ENCODE measurements at places on chromosomes 7 and 10.

DNA sequence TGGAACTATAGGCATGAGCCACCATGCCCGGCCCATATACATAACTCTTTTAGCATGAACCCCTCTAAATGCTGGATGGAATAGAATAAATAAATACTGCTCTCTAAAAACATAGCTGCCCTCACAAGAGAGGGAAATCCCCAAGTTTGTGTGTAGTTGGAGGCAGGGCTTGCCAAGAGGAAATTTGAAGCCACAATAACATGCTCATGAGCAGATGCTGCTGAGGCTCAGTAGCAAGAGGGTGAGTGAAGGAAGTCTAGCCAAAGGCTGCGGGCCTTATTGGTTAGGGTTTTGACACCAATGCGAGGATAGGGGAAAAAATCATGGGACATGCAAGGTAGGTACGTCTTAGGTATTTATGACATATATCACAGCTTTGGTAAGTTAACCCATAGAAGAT is 17.3 kb downstream of the TPK1 start:
- no peak for DNase-seq

DNA sequence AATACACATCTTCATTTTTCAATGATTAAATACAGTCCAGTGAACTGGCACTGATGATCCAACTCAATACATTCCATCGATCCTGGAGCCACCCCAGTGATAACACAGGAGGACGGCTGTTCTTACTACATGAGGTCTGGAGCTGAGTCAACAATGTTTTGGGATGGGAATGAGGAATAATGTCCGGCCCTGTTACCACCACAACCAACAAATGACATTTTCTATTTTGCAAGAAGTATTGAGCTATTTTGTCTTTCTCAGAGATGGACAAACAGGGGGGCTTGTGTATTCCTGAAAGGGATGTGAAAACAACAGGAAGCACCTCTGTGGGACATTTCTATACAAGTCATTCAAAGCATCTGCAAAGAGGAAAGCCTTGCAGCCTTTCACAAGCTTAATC is 249.2 kb downstream of the PARD3 start:
- no peak for DNase-seq

- DNase-seq, result no peak
Observed at GRCh38 chr10:86194684-86195083, 171.9 kb downstream of the GRID1 start.

DNA sequence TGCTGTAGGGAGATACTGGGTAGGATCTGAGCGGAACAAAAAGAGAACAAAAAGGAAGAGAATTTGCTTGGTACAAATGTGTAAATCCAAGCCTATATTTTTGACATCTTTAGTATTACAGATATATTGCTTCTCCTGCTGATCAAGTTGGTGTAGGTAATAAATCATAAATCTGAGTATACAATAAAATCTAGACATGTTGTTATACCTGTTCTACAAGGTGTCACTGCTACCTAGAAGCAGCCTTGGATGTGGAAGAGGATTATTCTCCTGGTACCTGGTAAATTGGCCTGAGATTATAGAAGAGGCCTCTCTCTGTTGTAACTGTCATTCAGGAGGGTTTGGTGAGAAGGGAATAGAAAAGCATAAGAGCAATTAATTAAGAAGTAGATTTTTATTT is 89.9 kb upstream of the LSM8 start:
- no peak for DNase-seq

GRCh38 chr10:45646384-45647050 is 26.1 kb downstream of the ZFAND4 start:
- DNase-seq, result no peak

DNA sequence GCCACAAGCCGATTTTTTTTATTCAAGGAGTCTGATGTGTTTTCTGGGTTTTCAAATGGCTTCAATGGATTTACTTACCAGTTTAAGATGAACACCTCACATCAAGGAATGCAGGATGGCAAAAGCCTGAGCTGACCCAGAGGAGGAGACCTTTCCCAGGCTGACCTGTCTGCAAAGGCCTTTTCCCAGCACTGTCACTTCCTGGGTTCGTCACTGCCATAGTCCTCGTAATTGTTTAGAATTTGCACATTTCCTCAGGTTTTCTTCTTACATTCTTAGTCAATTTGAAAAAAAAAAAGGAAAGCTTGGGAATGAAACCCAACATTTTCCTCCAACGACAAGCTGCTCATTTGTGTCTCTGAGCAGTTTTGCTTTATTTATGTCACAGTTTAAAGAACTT is 42.0 kb downstream of the PTER start:
- DNase-seq, result no peak

- no peak for DNase-seq
Observed at GRCh38 chr10:65802391-65802790, 1123.4 kb upstream of the LRRTM3 start.

DNA sequence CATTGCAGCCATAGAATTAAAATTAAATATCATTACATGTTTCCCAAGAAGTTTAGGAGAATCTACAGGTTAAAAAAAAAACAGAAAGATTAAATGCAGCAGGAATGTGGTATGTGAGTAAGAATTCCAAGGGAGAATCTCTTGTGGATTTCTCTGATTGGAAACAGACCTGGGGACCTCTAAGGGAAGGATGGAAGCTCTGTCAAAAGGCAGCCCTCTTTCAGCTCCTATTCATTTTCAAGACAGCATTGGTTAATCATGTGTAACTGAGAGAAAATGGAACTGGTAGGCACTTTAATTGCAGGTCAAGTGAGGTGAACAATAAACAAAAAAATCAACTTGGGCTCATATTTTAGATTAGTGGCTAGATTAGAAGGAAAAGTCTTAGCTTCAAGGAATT is 81.4 kb upstream of the MTPN start:
- no peak for DNase-seq

DNA sequence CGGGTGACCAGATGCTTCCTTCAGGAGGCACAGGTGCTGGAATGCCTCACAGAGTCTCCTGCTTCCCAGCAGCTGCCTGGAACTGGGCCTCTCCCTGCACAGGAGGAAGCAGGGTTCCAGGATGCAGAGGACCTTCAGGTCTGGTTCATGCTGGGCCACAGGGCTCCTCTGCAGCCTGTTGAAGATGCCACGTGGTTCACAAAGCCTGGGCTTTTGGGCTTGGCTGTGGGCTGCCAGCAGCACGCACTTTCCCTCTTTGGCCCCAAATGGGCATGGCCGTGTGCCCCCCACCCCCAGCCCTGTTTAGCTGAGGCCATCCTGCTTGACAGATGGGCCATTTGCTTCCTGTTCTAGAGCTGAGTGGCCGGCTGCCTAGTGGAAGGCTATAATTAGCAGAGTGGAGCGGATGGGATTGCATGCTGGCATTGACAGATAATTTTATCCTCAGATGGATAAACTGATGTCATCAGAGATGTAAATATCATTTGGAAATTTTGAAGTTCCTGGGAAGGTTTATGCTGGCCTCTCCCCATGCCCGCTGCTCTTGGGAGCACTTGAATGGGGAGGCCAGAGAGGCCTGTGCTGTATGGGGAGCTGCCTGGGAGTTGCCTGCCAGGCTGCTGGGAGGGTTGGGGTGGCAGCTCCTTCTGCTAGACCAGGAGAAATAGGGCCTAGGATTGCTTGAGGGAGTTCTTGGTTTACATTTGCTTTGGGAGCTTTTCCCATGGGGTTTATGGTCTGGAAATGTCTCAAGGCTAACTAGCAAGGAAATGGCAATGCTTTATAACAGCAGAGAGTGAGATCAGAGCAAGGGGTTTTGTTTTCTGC is 28.2 kb downstream of the TSPAN15 start:
- no peak for DNase-seq

DNA sequence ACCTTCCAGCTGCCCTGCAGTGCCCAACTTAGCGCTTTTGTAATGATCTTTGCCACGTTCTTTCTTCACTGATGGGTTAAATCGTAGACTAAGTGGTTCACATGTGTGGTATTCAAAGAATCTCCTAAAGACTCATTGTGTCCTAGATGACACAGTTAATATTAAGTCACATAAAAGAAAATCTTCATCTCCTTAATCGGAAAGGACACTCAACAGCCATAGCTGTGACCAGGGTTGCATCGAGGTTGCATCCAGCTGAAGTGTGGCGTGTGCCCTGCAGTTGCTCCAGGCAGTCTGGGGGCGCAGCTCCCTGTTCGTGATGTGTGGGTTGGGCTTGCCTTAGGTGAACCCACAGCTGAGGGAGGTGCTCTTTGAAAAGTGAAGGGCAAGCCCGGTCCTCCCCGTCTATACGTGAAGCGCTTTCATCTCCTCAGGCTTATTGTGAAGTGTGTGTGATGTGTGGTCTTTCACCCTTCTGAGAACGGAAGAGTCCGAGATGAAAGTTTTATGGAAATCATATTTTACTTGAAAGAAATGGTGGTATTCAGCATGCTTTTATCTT is 122.7 kb downstream of the TRRAP start:
- DNase-seq, result no peak

- no peak for DNase-seq
Observed at GRCh38 chr10:21304198-21304597, 221.3 kb downstream of the SKIDA1 start.

- DNase-seq, result peak; percentile 79
Observed at GRCh38 chr10:27241010-27241651, 534 bp upstream of the ACBD5 start.

GRCh38 chr10:103125323-103126267 is 67.5 kb downstream of the NT5C2 start:
- DNase-seq, result no peak

DNA sequence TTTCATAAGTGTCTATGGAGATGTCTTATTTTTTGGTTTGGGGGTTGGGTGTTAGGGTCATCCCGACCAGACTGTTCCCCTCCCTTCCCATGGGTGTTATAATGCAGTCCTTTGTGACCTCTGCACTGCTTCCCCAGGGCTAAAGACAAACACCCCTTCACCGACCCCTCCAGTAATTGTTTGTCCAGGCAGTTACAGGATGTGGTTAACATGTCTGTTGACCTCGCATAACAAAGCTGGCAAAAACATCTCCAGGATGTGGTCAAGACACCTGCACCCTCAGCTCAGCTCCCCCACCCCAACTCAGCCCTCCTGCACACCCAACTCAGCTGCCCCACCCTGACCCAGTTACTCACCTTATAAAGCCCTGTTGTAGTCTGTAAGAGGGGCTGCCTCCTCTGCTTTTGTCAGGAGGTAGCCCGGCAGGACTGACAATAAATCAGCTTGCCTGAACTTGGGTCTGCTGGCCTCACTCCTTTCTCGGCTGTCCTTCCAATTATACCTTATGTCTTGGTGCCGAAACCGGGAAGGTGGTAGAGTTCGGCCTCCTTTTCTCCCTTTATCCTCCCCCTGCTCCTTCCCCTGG is 102.2 kb downstream of the ZNF92 start:
- no peak for DNase-seq

GRCh38 chr10:117463545-117463920 is 79.0 kb upstream of the EMX2 start:
- no peak for DNase-seq

DNA sequence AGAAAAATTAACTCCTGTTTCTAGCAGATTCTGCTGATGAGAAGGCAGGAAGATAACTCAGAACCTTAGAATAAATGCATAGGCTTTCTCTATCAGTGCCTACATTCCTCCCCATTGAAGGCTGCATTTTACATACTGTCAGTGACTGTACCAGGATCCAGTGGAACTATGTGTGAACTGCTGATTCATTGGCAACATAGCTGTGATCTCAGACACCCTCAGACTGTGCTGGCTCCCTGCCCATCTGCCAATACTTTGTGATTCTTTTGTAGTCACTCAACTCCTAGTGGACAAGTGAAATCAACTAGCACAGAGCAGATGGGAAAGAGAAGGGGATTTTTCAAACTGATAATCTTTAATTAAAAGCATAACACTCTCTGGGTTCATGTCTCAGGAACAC is 375.8 kb downstream of the MDFIC start:
- DNase-seq, result no peak

DNA sequence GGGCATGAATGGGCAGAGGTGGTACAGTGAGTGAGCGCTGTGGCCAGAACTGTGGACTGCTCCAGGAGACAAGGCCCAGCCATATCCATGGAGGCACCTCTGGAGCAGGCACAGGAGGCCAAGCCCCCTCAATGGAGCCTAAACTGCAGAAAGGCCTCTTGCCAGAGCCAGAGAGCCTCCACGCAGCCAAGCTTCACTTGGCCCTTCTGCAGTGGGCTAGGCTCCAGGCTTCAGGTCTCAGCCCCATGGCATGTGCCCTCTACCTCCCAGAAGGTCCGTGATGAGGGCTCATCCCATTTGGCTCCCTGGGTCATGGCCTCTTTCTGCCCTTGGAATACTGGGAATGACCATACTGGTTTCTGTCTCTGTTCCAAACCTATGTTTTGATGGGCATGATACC is 8.9 kb downstream of the PDE1C start:
- no peak for DNase-seq

GRCh38 chr7:51079494-51079893 is 237.1 kb downstream of the COBL start:
- DNase-seq, result no peak

DNA sequence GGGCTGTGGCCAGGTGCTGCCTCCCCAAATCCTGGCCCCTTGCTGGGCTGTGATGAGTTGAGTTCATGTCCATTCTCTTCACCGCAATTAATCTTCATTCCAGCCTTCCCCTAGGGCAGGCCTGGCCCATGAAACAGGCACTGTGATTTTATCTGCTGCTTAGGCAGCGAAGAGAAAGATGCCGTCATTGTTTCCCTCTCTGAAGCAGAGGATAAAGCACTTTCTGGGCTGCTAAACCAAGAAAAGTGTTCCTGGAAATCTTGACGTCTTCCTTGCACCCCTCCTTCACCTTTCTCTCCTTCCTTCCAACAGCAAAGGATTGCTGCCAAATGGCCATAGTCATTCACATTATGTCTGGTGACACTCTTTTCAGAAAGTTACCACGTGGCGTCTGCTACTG is 265.9 kb downstream of the ZEB1 start:
- DNase-seq, result no peak

GRCh38 chr7:139762886-139763285 is 14.9 kb downstream of the HIPK2 start:
- no peak for DNase-seq

- DNase-seq, result no peak
Observed at GRCh38 chr7:39313974-39314373, 252.2 kb upstream of the YAE1 start.

GRCh38 chr10:126277181-126277580 is 111.1 kb downstream of the ADAM12 start:
- no peak for DNase-seq

- DNase-seq, result no peak
Observed at GRCh38 chr10:71089162-71089561, 123.2 kb upstream of the UNC5B start.

GRCh38 chr7:30038196-30038980 is 10.2 kb downstream of the PLEKHA8 start:
- no peak for DNase-seq
